ENCODE measurements at places on chromosomes 16 and 17.

GRCh38 chr16:22300427-22301071, 3.3 kb downstream of the POLR3E start:
- DNase-seq: no peak

- no peak for DNase-seq
Observed at GRCh38 chr16:70269471-70269870, 17.7 kb upstream of the EXOSC6 start.

DNA sequence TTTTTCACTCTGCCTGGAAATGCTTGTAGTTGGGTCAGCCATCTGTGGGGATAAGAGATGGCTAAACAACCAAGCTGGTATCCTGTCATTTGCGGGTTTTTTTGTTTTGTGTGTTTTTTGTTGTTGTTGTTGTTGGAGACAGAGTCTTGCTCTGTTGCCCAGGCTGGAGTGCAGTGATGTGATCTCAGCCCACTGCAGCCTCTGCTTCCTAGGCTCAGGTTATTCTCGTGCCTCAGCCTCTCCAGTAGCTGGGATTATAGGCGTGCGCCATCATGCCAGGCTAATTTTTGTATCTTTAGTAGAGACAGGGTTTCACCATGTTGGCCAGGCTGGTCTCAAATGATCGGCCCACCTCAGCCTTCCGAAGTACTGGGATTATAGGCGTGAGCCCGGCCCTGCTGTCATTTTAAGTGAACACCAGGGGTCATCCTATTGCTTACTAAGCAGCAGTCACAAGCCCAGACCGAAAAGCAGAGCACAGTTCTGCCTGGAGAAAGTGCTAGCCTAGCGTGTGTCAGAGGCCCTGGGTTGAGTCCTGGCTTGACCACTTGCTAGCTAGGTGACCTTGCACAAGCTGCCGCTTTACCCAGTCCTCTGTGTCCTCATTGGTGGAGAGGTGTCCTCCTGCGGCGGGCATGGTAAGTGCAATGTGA, 4.6 kb downstream of the SMCR8 start:
- no peak for DNase-seq

DNA sequence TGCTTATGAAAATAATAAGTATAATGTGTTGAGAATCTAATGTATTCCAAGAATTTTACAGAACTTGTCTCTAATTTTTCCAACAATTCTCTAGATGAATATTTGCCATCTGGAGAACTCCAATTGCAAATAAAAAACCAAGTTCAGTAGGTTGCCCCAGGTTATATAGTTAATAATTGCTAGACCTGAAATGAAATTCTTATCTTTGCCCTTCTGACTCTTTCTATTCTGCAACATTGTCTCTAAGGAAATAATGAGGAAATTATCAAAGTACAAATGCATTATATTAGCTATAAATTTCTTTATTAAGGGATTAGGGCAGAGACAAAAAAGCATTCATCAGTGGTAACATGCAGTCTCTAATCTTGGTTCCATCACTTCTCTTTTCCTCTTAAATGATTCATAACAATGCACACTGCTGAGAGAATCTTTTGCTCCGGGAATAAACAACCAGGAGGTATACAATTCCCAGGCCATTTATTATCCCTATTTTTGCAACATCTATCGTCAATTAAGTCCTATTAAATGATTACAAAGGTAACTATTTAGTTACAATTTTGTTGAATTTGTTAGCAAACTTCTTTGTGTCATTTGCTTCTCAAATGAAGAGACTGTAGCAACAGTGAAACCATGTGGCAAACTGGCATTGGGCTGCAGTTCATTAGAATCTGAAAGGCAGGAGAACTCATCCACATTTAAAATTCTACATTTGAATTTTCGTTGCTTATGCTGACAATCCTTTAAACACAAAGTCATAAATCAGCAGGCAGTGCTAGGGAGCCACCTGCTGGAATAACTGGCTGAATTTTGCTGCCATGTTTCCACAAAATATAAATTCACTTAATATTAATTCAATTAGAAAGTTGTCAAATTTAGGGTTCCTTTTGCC, 349.6 kb downstream of the KIF2B start:
- DNase-seq: no peak

GRCh38 chr17:28043741-28044140, 1.3 kb downstream of the NLK start:
- no peak for DNase-seq

DNA sequence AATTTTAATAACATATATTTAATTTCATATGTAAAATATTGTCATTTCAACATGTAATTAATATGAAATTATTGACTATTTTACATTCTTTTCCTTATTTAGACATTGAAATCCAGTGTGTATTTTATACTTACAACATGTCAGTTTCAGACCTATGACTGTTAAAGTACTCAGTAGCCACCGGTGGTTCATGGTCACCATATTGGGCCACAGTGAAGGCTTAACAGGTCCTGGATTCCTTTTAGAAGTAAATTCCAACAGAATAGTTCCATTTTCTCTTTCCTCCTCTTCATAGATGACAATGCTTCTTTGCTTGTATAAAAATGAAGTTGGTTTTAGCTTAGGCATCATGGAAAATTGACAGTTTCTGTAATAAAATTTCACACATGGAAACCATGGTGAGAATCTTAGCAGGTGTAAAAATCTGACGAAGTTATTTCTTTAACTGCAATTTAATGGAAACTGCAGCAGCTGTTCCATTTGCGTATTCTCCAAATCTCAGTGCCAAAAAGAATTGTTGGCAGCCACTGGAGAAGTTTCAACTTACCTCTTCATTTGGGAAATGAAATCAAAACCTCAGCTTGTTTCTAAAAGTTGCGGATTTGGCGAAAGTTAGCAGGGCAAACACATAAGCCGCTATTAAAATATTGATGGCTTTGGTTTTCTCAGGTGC, 231.1 kb downstream of the CDH13 start:
- no peak for DNase-seq

Data from stimulated activated CD8-positive, alpha-beta memory T cell treated with anti-CD3 and anti-CD28 coated beads, Interleukin-12 subunit alpha, Interleukin-12 subunit beta, amount 100 ng/mL, for 4 hours (primary cell).